ENCODE measurements at places on chromosomes 7 and 10.

GRCh38 chr7:129258649-129259389 lies 34.0 kb downstream of the AHCYL2 start:
- peak overlapping the region; percentile 37 for H3K4me3 ChIP-seq
- H3K36me3 ChIP-seq: no peaks in the 10 kb centered on the region
- peaks cover 51% of the 10 kb centered on the region for H3K4me1 ChIP-seq
- H3K27me3 ChIP-seq: no peaks in the 10 kb centered on the region
- H3K27ac ChIP-seq: peak overlapping the region; percentile 95
- peak; percentile 98 for DNase-seq

GRCh38 chr10:52442576-52442975 lies 128.5 kb downstream of the DKK1 start:
- H3K4me3 ChIP-seq: no peak overlapping the region
- no peaks in the 10 kb centered on the region for H3K36me3 ChIP-seq
- DNase-seq: no peak
- no peaks in the 10 kb centered on the region for H3K27me3 ChIP-seq

GRCh38 chr10:70918851-70919530 lies 30.6 kb upstream of the PCBD1 start:
- H3K4me3 ChIP-seq: no peak overlapping the region
- H3K27ac ChIP-seq: no peak overlapping the region
- no peaks in the 10 kb centered on the region for H3K27me3 ChIP-seq
- H3K4me1 ChIP-seq: no peaks in the 10 kb centered on the region

- no peaks in the 10 kb centered on the region for H3K4me1 ChIP-seq
- DNase-seq: no peak
- H3K27ac ChIP-seq: no peak within 1 kb of the TSS
- no peak within 1 kb of the TSS for H3K4me3 ChIP-seq
- no peaks in the 10 kb centered on the region for H3K36me3 ChIP-seq
Observed at GRCh38 chr7:30911561-30911969, at the start of gene AQP1. TSS of gene AQP1 (plus strand) at chr7:30911853. CDS start at chr7:30911910, 57 bp downstream.

- no peaks in the 10 kb centered on the region for H3K27me3 ChIP-seq
- no peak for DNase-seq
- no peaks in the 10 kb centered on the region for H3K4me1 ChIP-seq
- no peak overlapping the region for H3K4me3 ChIP-seq
- H3K27ac ChIP-seq: no peak overlapping the region
Observed at GRCh38 chr7:110775046-110775445, 315.9 kb upstream of the LRRN3 start.

DNA sequence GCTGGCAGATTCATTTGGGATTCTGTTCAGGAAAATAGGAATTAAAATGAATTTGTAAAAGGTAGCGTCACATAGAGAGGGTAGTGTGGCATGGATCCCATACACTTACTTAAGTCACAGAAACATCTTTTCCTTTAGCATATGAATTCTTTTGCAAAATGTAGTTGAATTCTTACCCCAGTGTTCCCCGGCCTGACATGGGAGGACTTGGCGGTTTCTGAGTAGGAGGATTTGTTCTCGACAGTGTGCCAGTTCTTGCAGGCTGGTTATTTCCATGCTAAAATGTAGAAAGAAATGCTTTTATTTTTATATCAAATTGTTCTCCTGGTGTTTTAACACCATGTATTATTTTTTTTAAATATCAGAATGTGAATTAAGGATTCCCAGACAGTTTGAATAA lies 72.6 kb downstream of the PDSS1 start:
- H3K4me1 ChIP-seq: peaks cover 15% of the 10 kb centered on the region
- DNase-seq: peak; percentile 16
- no peak overlapping the region for H3K4me3 ChIP-seq
- H3K27ac ChIP-seq: no peak overlapping the region

GRCh38 chr7:51458693-51459092 lies 142.1 kb upstream of the COBL start:
- H3K27ac ChIP-seq: no peak overlapping the region
- no peaks in the 10 kb centered on the region for H3K36me3 ChIP-seq
- no peak for DNase-seq
- H3K27me3 ChIP-seq: no peaks in the 10 kb centered on the region

GRCh38 chr7:5594616-5595544 lies 171.2 kb upstream of the TNRC18 start:
- H3K27me3 ChIP-seq: peaks cover 14% of the 10 kb centered on the region
- peaks cover 59% of the 10 kb centered on the region for H3K4me1 ChIP-seq
- no peaks in the 10 kb centered on the region for H3K36me3 ChIP-seq
- peak overlapping the region; percentile 92 for H3K4me3 ChIP-seq
- peak overlapping the region; percentile 74 for H3K27ac ChIP-seq

DNA sequence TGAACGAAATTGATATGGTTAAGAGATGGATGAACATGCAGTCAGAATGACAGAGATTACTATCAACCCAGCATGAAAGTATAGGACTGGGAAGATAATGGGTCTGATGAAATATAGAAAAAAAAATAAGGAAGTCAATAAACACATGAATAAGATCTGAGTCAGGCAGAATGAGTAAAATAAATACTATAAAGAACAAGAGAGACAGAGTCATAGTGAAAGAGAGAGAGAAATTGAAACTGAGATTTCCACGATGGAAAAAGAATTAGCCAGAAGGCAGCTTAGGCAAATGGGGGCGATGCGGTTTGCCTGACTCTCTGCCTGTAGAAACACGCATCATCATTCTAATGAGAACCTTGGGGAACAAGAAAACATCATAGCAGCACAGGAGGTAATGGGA lies 26.6 kb downstream of the SEMA3D start:
- H3K4me3 ChIP-seq: no peak overlapping the region
- no peaks in the 10 kb centered on the region for H3K27me3 ChIP-seq
- H3K36me3 ChIP-seq: no peaks in the 10 kb centered on the region
- no peak for DNase-seq
- H3K4me1 ChIP-seq: no peaks in the 10 kb centered on the region

DNA sequence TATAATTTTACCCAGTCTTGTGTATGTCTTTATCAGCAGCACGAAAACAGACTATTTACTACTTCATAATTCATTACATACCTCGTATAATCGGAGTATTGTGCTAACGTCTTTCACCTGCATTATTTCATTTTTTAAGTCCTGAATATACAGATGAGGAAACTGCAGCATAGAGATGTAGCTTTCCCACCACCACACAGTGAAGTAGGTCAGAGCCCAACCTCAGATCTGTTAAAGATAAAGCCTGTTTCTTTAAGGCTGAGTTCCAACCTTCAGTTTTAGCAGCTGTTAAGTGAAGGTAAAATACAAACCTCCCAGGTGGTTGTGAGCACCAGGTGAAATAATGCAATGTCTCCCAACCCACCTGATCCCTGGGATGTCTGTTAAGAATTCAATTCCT lies 2.0 kb upstream of the ADAM12 start:
- peaks cover 7% of the 10 kb centered on the region for H3K4me1 ChIP-seq
- no peak overlapping the region for H3K27ac ChIP-seq
- no peak for DNase-seq
- no peak overlapping the region for H3K4me3 ChIP-seq

DNA sequence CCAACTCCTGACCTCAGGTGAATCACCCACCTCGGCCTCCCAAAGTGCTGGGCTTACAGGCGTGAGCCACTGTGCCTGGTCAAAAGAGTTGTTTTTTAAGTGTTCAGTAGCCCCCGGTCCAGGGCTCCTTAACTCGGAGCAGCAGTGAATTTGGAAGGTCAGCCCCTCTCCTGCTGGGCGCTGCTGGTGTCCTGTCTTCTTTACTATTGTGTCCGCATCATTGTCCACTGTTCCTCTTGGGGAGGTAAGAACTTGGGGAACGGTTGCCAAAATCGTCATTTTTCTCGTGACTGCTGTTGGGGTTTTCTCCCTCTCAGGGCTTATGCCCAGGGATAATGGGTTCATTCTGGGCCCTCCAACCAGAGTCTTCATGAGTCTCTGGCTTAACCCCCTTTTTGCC lies 46.7 kb downstream of the CAMK1D start:
- H3K36me3 ChIP-seq: no peaks in the 10 kb centered on the region
- H3K27ac ChIP-seq: no peak overlapping the region
- no peaks in the 10 kb centered on the region for H3K27me3 ChIP-seq
- DNase-seq: no peak

DNA sequence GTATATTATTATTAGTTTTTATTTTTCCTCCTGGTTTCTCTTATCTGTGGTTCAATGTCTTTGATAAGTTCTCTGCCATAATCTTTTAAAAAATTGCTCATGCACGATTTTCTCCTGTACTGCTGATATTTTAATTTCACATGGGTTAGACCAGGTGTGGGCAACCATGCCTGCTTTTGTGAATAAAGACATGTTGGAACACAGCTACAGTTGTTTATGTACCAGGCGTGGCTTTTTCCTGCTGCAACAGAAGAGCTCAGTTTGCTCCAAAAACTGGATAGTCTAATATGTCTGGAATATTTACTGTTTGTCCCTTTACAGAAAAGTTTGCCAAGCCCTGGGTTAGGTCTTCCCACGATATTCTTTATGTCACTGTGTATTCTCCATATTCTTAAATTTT lies 105.2 kb downstream of the VWC2 start:
- H3K4me1 ChIP-seq: no peaks in the 10 kb centered on the region
- no peak for DNase-seq
- no peaks in the 10 kb centered on the region for H3K27me3 ChIP-seq
- H3K36me3 ChIP-seq: no peaks in the 10 kb centered on the region
- H3K4me3 ChIP-seq: no peak overlapping the region
- H3K27ac ChIP-seq: no peak overlapping the region

- no peaks in the 10 kb centered on the region for H3K36me3 ChIP-seq
- H3K27me3 ChIP-seq: no peaks in the 10 kb centered on the region
- DNase-seq: no peak
- no peak overlapping the region for H3K27ac ChIP-seq
- no peak overlapping the region for H3K4me3 ChIP-seq
Observed at GRCh38 chr7:114970308-114970707, 48.4 kb downstream of the MDFIC start.

- no peaks in the 10 kb centered on the region for H3K36me3 ChIP-seq
- peaks cover 15% of the 10 kb centered on the region for H3K27me3 ChIP-seq
- no peak overlapping the region for H3K27ac ChIP-seq
- no peak for DNase-seq
Observed at GRCh38 chr10:11823989-11824346, 812 bp downstream of the PROSER2 start.

DNA sequence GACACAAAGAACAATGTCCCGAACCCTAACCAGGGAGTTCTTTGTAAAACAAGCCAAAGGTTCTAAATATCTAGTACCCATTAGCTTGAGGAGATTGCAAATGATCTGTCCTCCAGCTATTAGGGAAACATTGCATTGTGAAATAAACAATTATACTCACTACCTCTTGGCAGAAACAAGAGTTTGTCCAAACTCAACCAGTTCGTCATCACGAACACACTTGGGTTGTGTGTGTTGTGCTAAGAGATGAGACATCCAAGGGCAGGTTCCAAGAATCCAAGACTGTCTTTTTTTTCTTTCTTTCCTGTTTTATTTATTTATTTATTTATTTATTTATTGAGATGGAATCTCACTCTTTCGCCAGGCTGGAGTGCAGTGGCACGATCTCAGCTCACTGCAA lies 793.1 kb upstream of the AUTS2 start:
- no peak overlapping the region for H3K27ac ChIP-seq
- no peaks in the 10 kb centered on the region for H3K36me3 ChIP-seq
- DNase-seq: no peak
- no peaks in the 10 kb centered on the region for H3K27me3 ChIP-seq
- no peaks in the 10 kb centered on the region for H3K4me1 ChIP-seq

- H3K36me3 ChIP-seq: no peaks in the 10 kb centered on the region
- no peak for DNase-seq
- no peak overlapping the region for H3K4me3 ChIP-seq
- H3K4me1 ChIP-seq: no peaks in the 10 kb centered on the region
Observed at GRCh38 chr7:124124201-124124600, 91.3 kb upstream of the TMEM229A start.

GRCh38 chr10:110311357-110311949 lies 6.7 kb upstream of the SMNDC1 start:
- no peak overlapping the region for H3K27ac ChIP-seq
- no peaks in the 10 kb centered on the region for H3K27me3 ChIP-seq
- DNase-seq: peak; percentile 87
- H3K36me3 ChIP-seq: no peaks in the 10 kb centered on the region
- H3K4me1 ChIP-seq: peaks cover 5% of the 10 kb centered on the region
- H3K4me3 ChIP-seq: no peak overlapping the region

- H3K27ac ChIP-seq: no peak overlapping the region
- no peak for DNase-seq
- H3K4me3 ChIP-seq: no peak overlapping the region
- H3K4me1 ChIP-seq: no peaks in the 10 kb centered on the region
Observed at GRCh38 chr10:94069884-94070283, 76.2 kb downstream of the PLCE1 start.
